ENCODE measurements at places on chromosomes 7 and 10.
A peak's percentile ranks its signal among the peaks of the same experiment; 100 is the strongest.

GRCh38 chr7:106126170-106126938 lies 14.2 kb upstream of the SYPL1 start:
- peak; percentile 42 for DNase-seq

DNA sequence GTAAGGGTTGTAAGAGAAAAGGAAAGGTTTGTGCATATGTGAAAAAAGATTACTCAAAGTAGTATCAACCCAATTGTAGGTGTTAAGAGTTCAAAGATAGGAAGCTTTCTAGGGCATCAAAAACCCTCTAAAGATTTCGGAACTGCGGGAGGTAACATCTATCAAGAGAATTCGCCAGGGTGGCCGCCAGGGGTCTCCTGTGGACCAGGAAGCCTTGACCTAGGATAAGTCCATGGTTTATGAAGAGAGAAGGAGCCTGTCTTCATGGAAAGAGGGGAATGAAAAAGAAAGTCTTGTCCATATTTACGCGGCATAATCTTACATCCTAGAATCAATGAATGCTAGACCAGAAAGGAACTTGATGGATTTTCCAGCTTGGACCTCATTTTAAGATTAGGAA lies 140.7 kb upstream of the CALCR start:
- no peak for DNase-seq

GRCh38 chr10:110525349-110526260 lies 27.9 kb downstream of the DUSP5 start:
- no peak for DNase-seq

DNA sequence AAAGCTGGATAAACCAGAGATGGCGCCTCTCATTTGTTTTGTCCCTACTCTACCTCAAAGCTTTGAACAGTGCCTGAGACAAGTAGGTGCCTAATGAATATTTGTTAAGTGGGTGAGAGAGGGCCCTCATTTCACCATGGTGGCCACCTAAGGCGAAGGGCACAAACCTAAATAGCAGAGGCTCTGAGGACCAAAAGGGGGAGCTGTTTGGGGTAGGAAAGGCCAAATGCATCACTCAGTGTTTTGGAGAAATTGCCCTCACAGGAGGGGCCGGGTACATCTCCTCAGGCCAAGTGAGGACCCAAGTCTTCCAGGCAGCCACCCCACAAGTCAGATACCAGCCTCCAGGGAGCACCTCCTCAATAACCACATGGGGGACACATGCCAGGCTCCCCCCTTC lies 14.0 kb downstream of the IMPDH1 start:
- no peak for DNase-seq

DNA sequence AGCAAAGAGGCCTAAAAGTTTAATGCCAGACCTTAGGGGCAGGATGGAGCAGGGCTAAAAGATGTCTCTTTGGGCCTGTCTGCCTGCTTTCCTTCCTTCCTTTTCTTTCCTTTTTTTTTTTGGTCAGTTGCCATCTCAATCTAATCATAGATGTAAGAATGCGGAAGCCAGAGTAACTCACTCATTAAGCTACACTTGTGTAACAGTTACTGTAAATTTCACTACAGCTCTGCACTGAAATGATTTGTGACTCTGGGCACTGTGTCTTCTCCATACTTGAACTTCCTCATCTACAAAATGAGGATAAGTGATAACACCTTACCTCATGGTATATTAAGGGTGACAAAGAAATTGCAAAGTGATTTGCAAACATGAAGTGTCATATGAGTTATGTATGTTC lies 75.5 kb upstream of the AGK start:
- DNase-seq, result no peak

GRCh38 chr10:30080161-30080560 lies 20.8 kb upstream of the JCAD start:
- DNase-seq, result no peak

DNA sequence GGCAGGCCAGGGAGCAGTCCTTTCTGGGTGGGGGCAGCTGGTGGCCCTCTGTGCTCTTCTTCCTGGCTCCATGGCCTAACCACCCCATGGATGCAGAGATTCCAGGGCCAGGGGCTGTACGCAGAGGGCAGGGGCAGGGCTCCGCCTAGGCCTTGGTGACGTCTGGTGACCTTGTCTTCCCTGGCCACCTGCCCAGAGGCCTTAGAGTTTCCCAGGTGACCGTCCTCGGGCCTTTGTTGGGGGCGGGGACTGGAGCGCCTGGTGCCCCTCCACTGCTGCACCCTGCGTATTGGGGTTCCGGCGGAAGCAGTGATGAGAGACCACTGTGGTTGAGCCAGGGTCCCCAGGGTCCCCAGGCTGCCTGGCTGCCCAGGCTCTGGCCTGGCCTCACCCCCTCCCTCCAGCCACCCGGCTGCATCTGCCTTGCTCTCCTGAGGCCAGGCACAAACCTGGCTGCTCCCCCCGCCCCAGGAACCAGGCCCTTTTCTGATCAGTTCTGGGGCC lies 10.3 kb downstream of the PWWP2B start:
- DNase-seq, result no peak

GRCh38 chr10:126977216-126977615 lies 72.0 kb downstream of the DOCK1 start:
- DNase-seq, result no peak

GRCh38 chr10:23173214-23174073 lies 18.7 kb upstream of the PTF1A start:
- DNase-seq, result no peak

DNA sequence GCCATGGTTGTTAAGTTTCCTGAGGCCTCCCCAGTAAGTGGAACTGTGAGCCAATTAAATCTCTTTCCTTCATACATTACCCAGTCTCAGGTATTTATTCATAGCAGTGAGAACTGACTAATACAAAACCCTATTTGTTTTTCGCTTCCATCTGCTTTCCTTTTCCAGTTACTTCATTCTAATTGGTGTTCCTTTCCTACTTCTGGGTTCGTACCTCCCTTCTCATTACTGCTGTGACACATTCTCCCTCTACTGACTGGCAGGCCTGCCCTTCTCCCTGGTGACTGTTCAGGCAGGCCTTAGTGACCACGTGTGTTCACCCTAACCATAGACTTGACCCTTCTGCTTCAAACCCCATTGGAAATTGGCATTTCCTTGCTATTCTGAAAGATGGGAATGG lies 37.7 kb downstream of the MTURN start:
- DNase-seq, result no peak

GRCh38 chr7:39691821-39692220 lies 68.4 kb downstream of the RALA start:
- no peak for DNase-seq

DNA sequence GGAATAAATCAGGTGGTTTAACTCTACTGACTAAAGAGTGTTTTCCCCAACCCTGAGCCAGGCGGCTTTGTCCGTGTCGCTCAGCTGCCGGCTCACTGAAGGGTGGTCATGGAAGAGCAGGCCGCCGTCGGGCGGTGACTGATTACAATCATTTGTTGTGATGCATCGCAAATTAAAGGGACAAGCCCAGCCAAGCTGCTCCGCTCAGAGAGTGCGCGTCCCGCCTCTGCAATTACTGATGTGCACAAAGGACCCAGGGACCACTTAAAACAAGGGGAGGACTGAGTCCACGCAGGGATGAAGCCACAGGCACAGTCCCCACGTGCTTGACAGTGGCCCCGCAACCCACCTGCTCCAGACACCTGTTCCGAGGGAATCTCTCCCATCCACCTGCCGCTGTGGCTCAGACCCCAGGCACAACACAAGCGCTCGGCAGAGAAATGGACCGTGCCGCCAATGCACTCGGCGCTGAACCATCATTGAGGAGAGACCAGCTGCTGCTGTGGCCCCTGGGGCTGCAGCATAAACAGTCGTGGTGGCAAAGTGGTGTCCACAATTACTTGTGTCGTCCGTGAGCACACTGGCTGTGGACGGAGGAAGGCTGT lies 526.5 kb downstream of the PTPRN2 start:
- DNase-seq, result no peak

- DNase-seq, result peak; percentile 26
These were observed at the start of gene ZNF853 for GRCh38 chr7:6614953-6615722. TSS of gene ZNF853 (plus strand) at chr7:6615610. CDS start at chr7:6616175, 565 bp downstream.

DNA sequence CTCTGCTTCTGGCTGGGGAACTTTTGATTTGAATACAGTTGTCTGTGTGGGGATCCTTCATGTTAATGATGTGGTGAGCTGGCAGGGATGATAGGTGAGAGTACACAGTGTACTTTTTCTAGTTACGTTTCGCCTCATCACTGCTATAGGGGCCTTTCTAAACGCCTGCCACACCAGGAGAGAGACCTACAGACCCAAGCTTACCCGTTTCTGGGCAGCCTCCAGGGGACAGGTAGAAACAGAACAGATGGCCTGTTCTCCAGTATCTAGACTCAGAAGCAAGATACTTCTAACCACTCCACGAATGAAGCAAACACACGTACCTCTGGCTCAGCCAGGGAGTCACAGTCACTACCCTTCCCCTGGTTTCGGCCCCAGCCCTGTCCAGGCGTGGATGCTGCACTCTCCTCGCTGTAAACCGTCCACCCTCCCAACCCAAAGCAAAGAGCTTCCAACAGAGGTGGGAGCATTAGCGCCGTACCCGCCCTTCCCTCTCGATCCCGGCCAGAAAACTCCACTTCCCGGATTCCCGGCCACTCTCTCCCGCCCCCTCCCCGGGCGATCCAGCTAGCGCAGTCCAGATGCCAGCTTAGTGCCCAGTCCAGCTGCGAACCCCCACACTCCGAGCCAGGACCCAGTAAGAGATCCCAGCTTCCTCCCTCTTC lies 1.2 kb downstream of the CCDC6 start:
- peak; percentile 31 for DNase-seq

- no peak for DNase-seq
These were observed 116.0 kb downstream of the PTPN20 start for GRCh38 chr10:47027108-47027783.

DNA sequence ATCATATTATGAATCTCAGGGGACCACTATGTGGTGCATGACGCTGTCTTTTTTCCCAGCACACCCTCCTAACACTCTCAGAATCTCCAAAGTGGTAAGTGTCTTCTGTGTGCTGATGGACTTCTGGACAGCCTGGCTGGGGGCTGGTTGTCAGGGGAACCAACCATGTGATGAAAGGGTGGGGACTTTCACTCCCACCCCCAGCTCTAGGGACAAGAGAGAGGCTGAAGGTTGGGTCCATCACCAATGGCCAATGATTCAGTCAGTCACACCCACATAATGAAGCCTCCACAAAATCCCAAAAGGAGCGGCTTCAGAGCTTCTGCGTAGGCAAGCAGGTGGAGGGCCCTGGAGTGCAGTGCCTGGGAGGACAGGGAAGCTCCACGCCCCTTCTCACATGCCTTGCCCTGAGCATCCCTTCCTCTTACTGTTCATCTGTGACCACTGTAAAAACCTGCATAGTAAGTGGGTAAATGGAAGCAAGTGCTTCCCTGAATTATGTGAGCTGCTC lies 44.6 kb downstream of the RASGEF1A start:
- no peak for DNase-seq

- DNase-seq, result no peak
These were observed 127.9 kb downstream of the KMT2C start for GRCh38 chr7:152307902-152308301.

DNA sequence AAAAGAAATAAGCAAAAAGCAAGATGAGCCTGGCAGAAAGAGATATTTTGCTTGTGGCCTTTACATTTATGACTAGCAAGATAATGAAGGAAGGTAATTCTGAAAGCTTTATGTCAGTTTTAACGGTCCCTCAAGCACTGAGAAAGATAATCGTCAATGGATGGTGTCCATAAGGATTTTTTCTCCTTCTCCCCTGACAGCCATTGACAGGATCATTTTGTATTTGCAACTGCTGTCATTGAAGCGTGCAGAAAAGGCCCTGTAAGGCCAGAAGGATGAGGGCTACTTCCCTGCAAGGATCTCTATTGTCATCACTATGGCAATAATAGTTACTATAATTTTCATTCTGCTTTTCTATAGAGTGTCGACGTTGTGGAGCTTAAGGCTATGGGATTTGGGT lies 994 bp upstream of the LRGUK start:
- DNase-seq, result no peak

DNA sequence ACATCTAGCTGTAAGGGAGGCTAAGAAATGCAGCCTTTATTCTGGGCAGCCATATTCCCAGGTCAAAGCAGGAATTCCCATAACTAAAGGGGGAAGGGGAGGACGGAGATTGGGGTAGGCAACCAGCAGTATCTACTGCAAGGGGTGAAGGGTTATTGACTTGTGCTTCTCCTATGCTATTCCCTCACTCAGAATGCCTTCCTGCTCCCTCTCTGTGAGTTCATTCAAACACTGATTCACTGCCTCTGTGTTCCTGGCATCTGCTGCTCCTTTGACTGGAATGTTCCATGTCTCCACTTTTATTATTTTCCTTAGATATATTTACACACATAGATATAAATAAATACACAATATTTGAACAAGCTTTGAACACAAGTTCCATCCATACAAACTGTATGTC lies 11.1 kb downstream of the HTR7 start:
- no peak for DNase-seq

DNA sequence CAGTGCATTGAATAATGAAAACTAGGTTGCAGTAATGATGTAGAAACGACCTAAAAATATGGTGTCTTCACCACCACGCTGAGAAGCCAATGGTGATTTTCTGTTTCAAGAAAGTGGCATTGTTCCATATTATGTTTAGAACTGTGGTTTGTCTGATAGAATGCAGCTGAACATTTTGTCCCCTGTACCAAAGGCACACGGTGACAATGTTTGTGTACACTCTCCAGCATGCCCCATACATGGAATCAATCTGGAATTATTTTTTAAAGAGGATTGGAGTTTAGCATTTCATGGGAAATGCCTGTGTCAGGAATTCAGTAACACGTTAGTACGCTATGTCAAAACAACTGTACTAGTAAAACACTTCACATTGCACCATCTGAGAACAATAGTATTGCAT lies 237.4 kb upstream of the AUTS2 start:
- DNase-seq, result no peak

DNA sequence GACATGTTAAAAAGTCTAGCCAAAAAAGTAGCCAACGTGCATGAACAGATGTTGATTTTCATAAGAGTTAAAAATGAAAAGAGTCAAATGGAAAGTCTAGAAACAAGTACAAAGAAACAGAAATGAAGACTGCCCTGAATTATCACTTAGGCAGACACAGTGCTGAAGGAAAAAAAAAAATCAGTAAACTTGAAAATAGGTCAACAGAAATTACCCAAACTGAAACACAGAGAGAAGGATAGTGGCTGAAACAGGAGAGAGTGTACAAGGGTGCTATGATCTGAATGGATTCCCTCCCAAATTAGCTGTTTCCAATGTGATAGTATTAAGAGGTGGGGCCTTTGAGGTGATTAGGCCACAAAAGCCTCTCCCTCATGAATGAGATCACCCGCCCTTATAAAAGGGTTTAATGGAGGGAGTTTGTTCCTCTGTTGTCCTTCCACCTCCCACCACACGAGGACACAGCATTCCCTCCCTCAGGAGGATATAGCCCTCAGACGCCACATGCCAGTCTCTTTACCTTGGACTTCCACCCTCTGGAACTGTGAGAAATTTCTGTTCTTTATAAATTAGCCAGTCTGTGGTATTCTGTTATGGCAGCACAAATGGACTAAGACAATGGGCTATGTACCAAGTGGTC lies 249.7 kb downstream of the AHR start:
- DNase-seq, result no peak
